D341Med (cell line): ENCODE measurements at places on chromosomes 11 and 22.

GRCh38 chr11:69494851-69495250 lies 13.4 kb downstream of the LINC01488 start:
- DNase-seq = no peak

DNA sequence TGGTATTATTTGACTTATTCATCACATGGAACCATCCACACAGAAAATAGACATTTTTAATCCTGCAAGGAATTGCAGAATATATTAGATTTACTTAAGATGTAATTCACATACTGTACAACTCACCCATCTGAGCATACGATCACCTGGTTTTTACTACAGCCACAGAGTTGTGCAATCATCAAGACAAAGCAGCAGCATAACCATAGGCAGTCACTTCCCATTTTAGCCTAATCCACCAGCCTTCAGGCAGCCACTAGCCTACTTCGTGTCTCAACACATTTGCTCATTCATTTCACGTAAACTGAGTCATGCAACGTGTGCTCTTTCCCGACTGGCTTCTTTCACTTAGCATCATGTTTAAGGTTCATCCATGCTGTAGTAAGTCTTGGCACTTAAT lies 23.0 kb downstream of the PIWIL3 start:
- no peak for DNase-seq

DNA sequence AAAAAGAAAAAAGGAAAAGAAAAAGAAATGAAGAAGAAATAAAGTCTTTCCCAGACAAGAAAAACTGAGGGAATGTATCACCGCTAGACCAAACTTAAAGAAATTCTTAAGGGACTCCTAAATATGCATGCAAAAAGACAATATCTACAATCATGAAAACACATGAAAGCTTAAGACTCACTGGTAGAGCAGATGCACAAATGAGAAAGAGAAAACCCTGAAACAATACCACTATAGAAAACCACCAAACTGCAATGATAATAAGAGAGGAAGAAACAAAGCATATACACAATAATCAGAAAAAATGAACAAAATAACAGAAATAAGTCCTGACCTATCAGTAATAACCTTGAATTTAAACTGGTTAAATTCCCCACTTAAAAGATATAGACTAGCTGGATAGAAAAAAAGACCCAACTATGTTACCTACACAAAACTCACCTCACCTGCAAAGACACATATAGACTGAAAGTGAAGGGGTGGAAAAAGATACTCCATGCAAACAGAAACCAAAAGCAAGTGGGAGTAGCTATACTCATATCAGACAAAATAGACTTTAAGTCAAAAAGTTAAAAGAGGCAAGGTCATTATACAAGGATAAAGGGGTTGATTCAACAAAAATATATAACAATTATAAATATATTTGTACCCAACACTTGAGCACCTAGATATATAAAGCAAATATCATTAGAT lies 61.3 kb upstream of the NARS2 start:
- DNase-seq = no peak

DNA sequence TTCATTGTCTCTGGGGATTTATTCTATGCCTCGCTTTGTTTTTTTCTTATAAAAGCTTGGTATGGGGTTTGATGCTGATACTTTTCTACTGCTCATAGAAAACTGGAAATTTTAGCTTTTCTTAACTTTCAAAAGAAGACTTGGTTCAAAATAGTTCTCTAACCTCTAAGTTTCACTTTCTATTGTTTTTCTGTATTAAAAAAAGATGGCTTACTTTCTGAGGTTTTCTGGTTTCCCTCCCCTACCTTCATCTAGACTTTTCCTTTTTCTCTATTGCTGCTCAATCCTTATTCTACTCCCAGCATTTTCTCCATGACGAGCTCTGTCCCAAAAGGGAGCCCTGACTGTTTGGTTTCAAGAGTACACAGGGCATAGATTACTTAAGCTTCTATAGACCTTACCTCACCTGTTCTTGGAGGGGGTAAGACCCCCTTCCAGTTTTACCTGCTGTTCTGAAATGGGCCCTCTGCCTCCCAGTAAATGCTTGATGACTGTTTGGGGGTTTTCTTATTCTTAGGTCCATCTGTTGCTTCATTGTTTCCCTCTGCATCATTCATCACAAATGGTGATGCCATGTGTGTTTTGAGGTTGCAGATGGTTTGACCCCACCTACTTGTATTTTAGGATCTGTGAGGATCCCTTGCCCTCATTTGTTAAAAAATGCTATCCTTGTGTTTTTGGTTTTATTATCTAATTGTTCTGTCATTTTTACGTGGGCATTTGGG lies 29.5 kb downstream of the DNHD1 start:
- DNase-seq = no peak

- DNase-seq = peak; percentile 50
These were observed 19.8 kb upstream of the CDON start for GRCh38 chr11:126082251-126083109.

- DNase-seq = no peak
These were observed 24.0 kb downstream of the TBCEL start for GRCh38 chr11:121047926-121048325.

DNA sequence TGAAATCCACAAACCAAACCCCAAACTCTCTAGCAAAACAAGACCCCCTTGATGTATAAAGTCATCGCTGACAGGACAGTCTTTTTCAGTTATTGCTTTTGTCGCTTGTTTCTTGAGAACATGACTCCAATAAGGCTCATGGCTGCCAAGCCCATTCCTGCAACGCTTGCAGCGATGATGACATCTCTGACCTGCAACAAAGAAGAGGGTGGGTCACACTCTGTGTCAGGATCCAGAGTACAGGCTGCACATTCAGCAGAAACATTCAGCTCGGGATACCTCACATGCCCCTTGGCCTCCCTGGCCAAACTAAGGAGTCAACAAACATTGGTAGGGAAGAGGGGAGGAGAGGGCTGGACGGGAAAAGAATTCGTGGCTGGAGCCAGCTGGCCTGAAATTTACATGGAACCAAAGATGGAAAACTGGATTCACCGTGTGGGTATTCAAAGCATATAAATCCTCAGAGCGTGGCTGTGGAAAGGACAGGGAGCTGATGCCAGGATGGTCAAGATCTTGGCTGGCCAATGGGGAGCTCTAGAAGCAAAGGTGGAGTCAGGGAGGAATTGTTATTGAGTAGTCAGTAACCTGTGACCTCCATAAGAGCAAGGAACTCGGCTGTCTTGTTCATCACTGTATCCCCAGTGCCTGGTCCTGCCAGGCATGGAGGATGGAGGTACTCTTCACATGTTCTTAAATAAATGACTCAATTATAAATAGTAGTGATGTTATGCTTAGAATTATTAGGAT lies 11.8 kb upstream of the PLAAT2 start:
- no peak for DNase-seq

DNA sequence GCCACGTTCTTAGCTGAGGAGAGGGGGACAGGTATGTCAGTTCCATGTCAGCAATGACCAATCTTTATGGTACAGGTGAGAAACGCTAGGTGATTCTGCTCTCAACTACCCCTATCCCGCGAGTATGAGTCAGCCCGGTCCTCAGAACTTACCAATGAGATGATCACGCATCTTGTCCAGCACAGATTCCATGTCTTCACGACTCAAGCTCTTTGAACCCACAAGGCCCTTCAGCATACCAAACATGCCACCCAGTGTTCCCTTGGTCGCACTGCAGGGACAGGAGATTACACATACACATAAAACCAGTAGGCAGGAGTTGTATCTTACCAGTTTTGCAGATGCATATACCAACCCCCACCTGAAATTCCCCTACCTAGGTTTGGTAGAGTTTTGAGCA lies 2.9 kb downstream of the SRPRA start:
- DNase-seq = no peak

- no peak for DNase-seq
These were observed 51.0 kb downstream of the SVIP start for GRCh38 chr11:22778642-22779041.

GRCh38 chr11:69799582-69799981 lies 19.6 kb downstream of the FGF3 start:
- DNase-seq = no peak

DNA sequence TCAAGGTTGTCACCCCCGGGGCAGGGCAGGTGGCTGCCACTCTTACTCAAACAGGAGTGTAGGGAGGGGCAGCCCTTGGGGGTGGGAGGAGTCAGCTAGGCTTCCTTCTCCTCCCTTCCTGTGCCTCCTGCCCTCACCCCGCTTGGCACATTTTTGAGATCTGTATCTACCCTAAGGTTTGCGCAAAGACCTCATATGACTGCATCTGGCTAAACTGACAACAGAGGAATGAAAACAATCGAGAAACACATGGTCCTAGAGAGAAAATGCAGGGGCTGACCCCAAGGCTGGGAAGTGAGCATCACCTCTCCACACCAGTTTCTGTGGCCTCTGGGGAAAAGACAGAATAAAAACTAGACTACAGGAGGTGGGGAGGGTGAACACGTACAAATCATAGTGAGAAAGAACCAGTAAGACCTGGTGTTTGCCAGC lies 28.1 kb downstream of the IGSF9B start:
- DNase-seq = no peak

GRCh38 chr11:9269492-9270013 lies 4.4 kb upstream of the DENND5A start:
- DNase-seq = no peak

DNA sequence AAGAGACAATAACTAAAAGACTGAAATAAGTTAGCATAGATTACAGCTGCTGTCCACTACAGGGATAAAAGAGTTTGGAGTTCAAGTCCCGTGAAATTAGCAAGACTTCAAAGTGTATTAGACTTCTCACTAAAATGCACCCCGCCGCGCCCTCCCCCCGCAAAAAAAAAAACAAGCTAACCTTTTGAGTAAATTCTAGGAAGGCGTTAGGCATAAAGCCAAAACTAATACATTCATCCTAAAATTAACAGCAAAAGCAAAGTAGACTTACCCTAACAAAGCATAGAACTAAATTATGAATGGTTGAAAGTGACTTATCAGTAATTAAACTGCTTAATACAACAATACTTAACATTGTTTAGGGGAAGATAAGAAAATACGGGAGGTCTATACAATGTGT lies 581.0 kb upstream of the CHORDC1 start:
- no peak for DNase-seq
